MCF 10A (cell line): ENCODE measurements at places on chromosomes 13 and 19.

GRCh38 chr19:37243206-37243632 is 25.2 kb downstream of the ZNF383 start:
- H3K27ac ChIP-seq: no peak overlapping the region
- DNase-seq: peak; percentile 2
- H3K36me3 ChIP-seq: peaks cover 61% of the 10 kb centered on the region
- no peaks in the 10 kb centered on the region for H3K4me1 ChIP-seq

- peaks cover 16% of the 10 kb centered on the region for H3K4me1 ChIP-seq
- H3K27me3 ChIP-seq: no peaks in the 10 kb centered on the region
- no peak overlapping the region for H3K27ac ChIP-seq
- no peak overlapping the region for H3K4me3 ChIP-seq
These were observed 15.6 kb downstream of the LSM4 start for GRCh38 chr19:18307271-18307681.

DNA sequence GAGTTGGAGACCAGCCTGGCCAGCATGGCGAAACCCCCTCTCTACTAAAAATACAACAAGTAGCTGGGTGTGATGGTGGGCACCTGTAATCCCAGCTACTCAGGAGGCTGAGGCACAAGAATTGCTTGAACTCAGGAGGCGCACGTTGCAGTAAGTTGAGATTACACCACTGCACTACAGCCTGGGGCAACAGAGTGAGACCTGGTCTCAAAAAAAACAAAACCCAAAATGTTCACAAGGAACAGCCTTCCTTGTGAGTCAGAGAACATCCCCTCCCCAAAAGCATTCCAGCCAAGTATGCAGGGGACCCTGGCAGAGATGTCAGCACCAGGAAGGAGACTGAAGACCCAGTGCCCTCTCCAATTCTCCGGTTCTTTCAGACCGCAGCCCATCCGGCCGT is 314.9 kb upstream of the TSHZ3 start:
- no peaks in the 10 kb centered on the region for H3K27me3 ChIP-seq
- no peak for DNase-seq
- H3K4me1 ChIP-seq: no peaks in the 10 kb centered on the region
- no peak overlapping the region for H3K27ac ChIP-seq

DNA sequence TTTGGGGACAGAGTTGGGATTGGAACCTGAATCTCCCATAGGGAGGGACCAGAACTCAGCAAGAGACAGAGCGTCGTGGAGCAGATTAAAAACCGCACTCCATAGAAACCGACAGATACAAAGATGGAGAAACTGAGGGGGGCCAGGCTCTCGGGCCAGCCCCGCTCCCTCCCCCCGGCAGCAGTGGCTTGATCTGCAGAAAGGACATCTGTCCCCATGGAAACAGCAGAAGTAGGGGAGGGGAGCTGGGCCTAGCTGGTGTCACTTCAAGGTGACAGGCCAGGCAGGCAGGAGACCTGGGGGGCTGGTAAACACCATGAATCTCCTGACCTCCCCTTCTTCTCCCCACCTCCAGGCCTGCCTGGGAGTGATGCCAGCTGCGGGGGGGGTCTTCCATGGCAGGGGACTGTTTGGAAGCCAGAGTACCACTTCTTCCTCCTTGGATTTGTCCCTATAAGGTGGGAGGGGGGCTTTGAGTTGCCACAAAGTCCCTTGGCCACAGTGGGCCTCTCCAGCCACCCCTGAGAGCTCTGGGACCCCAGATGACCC is 10.9 kb downstream of the TMIGD2 start:
- H3K27ac ChIP-seq: no peak overlapping the region
- no peaks in the 10 kb centered on the region for H3K36me3 ChIP-seq
- DNase-seq: no peak
- no peaks in the 10 kb centered on the region for H3K4me1 ChIP-seq
- no peak overlapping the region for H3K4me3 ChIP-seq
- peaks cover 5% of the 10 kb centered on the region for H3K27me3 ChIP-seq

DNA sequence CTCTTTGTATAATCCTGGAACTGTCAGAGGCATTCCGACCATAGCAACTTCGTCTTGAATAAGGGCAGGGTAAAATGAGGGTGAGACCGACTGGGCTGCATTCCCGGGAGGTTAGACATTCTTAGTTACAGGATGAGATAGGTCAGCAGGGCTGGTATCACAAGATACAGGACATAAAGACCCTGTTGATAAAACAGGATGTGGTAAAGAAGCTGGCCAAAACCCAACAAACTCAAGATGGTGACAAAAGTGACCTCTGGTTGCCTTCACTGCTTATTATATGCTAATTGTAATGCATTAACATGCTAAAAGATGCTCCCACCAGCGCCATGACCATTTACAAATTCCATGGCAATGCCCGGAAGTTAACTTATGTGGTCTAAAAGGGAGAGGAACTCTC is 27.7 kb upstream of the MBNL2 start:
- H3K4me3 ChIP-seq: no peak overlapping the region
- no peak overlapping the region for H3K27ac ChIP-seq
- no peaks in the 10 kb centered on the region for H3K36me3 ChIP-seq
- H3K27me3 ChIP-seq: no peaks in the 10 kb centered on the region

- no peaks in the 10 kb centered on the region for H3K27me3 ChIP-seq
- H3K36me3 ChIP-seq: peaks cover 24% of the 10 kb centered on the region
- peaks cover 10% of the 10 kb centered on the region for H3K4me1 ChIP-seq
- H3K27ac ChIP-seq: no peak overlapping the region
- H3K4me3 ChIP-seq: no peak overlapping the region
- no peak for DNase-seq
These were observed 11.0 kb downstream of the SGTA start for GRCh38 chr19:2771786-2772674.

- H3K4me3 ChIP-seq: no peak overlapping the region
These were observed 93.2 kb downstream of the TSHZ3 start for GRCh38 chr19:31255831-31256592.

- DNase-seq: no peak
- no peaks in the 10 kb centered on the region for H3K4me1 ChIP-seq
- no peak overlapping the region for H3K27ac ChIP-seq
- H3K27me3 ChIP-seq: no peaks in the 10 kb centered on the region
- no peaks in the 10 kb centered on the region for H3K36me3 ChIP-seq
- H3K4me3 ChIP-seq: no peak overlapping the region
These were observed 12.3 kb upstream of the SOX1 start for GRCh38 chr13:112054616-112055015.

- no peaks in the 10 kb centered on the region for H3K27me3 ChIP-seq
- peak overlapping the region; percentile 12 for H3K27ac ChIP-seq
- peaks cover 33% of the 10 kb centered on the region for H3K36me3 ChIP-seq
These were observed 11.0 kb downstream of the MOB3A start for GRCh38 chr19:2084993-2085720.

DNA sequence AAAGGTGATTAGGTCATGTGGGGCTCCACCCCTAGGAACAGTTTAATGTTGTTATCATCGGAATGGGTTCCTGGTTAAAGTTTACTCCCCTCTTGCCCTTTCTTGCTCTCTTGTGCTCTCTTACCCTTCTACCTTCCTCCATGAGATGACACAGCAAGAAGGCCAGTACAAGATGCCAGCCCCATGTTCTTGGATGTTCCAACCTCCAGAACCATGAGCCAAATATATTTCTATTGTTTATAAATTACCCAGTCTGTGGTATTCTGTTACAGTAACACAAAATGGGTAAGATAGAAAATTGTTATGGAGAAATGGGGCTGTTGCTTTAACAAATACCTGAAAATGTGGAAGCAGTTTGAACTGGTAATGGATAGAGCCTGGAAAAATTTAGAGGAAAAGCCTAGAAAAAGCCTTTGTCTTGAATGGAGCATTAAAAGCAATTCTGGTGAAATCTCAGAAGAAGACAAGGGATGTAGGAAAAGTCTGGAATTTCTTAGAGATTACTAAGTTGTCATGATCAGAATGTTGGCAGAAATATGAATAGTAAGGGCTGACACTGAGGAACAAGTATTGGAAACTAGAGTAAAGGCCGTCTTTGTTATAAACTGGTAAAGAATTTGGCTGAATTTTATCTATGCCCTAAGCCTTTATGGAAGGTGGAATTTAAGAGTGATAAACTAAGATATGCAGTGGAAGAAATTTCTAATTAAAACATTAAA is 53.5 kb upstream of the TSC22D1 start:
- H3K4me3 ChIP-seq: no peak overlapping the region
- no peaks in the 10 kb centered on the region for H3K4me1 ChIP-seq
- no peak for DNase-seq
- H3K27me3 ChIP-seq: no peaks in the 10 kb centered on the region

GRCh38 chr13:110882972-110883371 is 31.9 kb downstream of the ANKRD10 start:
- H3K27me3 ChIP-seq: no peaks in the 10 kb centered on the region
- peaks cover 5% of the 10 kb centered on the region for H3K36me3 ChIP-seq
- H3K27ac ChIP-seq: no peak overlapping the region
- DNase-seq: no peak
- H3K4me1 ChIP-seq: no peaks in the 10 kb centered on the region
- no peak overlapping the region for H3K4me3 ChIP-seq

- H3K36me3 ChIP-seq: no peaks in the 10 kb centered on the region
- H3K4me3 ChIP-seq: no peak overlapping the region
- H3K27ac ChIP-seq: no peak overlapping the region
- no peaks in the 10 kb centered on the region for H3K4me1 ChIP-seq
- peaks cover 43% of the 10 kb centered on the region for H3K27me3 ChIP-seq
- DNase-seq: no peak
These were observed 8.6 kb upstream of the PEAK3 start for GRCh38 chr19:2290441-2291184.

DNA sequence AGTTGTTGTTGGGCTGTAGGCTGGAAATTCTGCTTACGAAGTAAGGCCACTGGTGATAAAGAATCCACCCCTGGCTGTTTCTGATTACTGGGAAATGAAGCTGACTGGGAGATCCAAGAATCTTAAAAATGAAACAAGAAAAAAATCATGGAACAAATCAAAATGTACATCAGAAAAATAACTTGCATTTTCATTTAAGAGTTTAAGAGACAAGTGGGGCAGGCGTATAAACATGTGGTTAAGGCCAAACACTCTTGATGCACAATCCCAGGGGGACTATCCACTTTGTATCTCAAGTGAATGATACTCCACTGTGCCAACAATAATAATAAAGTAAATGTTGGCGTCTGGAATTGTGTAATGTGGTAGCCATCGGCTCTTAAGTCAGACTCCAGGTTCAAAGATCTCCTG is 24.6 kb downstream of the ZMYM5 start:
- H3K27ac ChIP-seq: no peak overlapping the region
- no peaks in the 10 kb centered on the region for H3K27me3 ChIP-seq
- peaks cover 74% of the 10 kb centered on the region for H3K36me3 ChIP-seq

DNA sequence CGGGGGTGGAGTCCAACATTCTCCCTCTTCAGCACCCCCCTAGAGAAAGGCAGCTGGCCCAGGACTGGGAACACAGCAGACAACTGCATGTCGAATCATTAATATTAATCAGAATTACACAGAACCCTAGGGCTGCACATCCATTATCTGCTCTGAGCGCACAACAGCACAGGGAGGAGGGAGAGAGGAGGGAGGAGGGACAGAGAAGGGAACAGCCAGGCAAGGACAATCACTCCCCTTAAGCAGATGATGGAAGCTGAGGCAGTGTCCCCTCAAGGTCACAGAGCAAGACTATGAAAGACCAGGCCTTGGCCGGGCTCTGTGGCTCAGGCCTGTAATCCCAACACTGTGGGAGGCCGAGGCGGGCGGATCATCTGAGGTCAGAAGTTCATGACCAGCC is 25.7 kb downstream of the TLE6 start:
- no peaks in the 10 kb centered on the region for H3K36me3 ChIP-seq
- no peak overlapping the region for H3K27ac ChIP-seq
- no peak for DNase-seq
- H3K27me3 ChIP-seq: no peaks in the 10 kb centered on the region
- H3K4me1 ChIP-seq: no peaks in the 10 kb centered on the region
- no peak overlapping the region for H3K4me3 ChIP-seq

GRCh38 chr13:22717036-22717435 is 463.7 kb upstream of the SGCG start:
- no peak overlapping the region for H3K27ac ChIP-seq
- H3K4me3 ChIP-seq: no peak overlapping the region
- no peak for DNase-seq
- H3K27me3 ChIP-seq: no peaks in the 10 kb centered on the region

- peak overlapping the region; percentile 94 for H3K4me3 ChIP-seq
- H3K4me1 ChIP-seq: peaks cover 27% of the 10 kb centered on the region
- H3K27ac ChIP-seq: peak overlapping the region; percentile 79
These were observed 693 bp downstream of the RFXAP start for GRCh38 chr13:36819739-36820090.

GRCh38 chr19:10004617-10005016 is 5.7 kb downstream of the COL5A3 start:
- H3K36me3 ChIP-seq: no peaks in the 10 kb centered on the region
- H3K4me3 ChIP-seq: no peak overlapping the region
- H3K27ac ChIP-seq: no peak overlapping the region

DNA sequence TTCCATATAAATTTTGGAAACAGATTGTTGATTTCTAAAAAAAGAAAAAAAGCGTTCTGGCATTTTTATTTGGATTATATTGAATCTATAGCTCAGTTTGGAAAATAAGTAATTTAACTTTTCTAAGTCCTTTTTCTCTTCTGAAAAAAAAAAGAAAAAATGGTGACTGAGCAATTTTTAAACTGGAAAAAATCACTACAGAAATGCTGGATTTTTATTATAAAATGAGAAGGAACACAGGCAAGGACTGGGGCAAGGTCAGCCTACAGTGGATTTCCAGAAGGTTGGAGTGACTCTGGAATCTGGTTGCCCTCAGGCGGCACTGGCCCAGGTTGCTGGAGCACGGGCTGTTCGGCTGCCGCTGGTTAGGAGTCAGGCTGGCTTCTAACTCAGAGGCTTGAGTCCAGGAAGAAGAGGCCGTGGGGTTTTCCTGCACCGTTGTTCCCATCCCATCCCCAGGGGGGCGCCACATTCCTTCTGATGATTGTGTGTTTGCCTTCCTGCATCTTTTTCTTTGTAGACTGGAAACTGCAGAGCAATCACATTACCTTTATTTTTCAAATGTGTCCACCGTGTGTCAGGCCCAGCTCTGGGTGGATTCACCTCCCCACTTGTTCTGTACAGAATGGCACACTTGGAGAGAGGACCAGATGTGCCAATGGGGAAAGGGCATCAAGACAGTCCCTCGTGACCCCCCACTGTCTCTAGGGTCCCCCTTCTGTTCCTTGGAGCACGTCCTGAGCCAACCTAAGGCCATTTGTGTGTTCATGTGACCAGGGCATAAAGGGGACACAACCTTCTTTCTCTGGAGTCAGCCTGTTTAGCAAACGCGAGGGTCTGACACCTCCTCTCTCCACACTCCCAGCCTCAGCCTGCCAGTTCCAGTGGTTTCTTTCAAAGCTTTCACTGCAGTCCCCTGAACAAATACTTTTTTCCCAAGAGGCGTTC is 44.5 kb upstream of the GTF3A start:
- no peak overlapping the region for H3K27ac ChIP-seq
- no peak overlapping the region for H3K4me3 ChIP-seq
- peaks cover 6% of the 10 kb centered on the region for H3K36me3 ChIP-seq
- peak; percentile 75 for DNase-seq

DNA sequence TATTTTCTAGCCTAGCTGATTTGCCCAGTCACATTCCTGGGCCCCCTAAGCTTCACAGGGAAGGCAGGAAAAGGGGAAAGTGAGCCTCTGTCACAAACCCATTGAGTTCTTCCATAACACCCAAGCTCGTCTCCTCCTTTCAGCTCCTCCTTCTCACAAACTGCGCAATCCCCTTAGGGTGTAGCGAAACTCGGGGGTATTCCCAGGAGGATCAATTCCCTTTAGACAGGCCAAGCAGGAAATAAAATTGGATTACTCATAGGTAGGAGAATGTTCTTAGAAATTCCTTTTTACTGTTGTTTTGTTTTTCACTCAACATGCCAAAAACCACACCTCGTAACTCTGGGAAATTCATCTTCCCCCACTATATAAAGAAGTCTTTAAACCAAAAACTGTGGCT is 139.3 kb downstream of the IRS2 start:
- peak; percentile 85 for DNase-seq
- peak overlapping the region; percentile 91 for H3K27ac ChIP-seq
- H3K27me3 ChIP-seq: no peaks in the 10 kb centered on the region
- H3K4me3 ChIP-seq: peak overlapping the region; percentile 41
- no peaks in the 10 kb centered on the region for H3K36me3 ChIP-seq
